ENCODE measurements at places on chromosomes 2 and 18.
A peak's percentile ranks its signal among the peaks of the same experiment; 100 is the strongest.

GRCh38 chr2:7771781-7772180, 854.6 kb downstream of the RNF144A start:
- DNase-seq: no peak

- DNase-seq: peak; percentile 56
Observed at GRCh38 chr18:49814147-49814499, 790 bp upstream of the ACAA2 start.

- DNase-seq: no peak
Observed at GRCh38 chr2:237623428-237624403, 3.7 kb upstream of the LRRFIP1 start.

DNA sequence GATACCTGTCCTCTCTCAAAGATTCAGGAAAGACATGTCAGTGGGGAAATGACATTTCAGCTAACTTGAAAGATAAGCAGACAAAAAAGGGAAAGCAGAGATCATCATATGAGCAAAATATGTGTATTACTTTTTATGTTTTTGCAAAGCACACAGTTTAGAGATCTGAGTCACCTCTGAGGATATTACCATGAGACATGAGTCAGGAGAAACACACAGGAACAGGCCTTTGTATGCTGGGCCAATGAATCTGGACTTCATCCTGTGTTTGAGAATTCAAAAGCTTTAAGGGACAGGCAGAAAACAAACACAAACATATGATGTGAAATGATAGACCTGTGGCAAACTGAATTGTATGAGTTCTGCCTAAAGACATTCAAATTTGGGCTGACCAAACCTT, 306.0 kb upstream of the EPC2 start:
- no peak for DNase-seq

- DNase-seq: no peak
Observed at GRCh38 chr2:113034016-113034415, 18.7 kb downstream of the IL36B start.

GRCh38 chr2:99695130-99695943, 205.5 kb upstream of the REV1 start:
- no peak for DNase-seq

DNA sequence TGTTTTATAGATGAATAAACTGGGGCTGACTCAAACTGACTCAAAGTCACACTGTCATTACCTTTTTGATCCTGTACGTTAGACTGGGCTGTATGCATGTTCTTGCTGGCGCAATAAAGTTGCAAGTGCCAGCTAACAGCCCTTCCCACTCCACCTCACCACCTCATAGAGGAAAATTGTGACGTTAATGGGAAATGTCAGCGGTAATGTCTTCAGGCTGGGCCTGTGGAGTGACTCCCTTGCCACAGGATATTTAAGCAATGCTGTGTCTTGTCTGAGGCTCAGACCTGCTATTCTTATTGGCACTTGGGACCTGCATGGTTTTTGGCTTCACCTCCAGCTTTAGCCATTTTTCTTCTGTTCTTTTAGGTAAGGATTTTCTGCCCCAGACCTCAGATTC, 25.2 kb upstream of the CASP10 start:
- DNase-seq: no peak

DNA sequence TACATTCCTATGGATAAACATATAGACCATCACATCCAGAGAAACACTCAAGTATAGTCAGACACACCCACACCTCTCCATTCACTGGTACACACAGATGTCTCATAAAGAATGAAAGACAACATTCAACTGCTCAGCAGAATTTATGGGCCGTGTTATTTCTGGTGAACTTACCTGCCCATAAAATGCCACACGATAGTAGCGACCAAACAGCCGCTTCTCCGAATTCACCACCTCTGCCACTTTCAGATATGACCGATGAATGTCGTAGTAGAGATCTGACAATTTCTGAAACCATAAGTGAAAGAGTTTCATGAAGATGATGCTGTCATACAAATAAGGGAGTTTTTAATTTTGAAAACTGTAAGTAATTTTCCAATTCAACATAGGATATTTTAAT, 70.7 kb upstream of the CCDC195 start:
- DNase-seq: no peak

DNA sequence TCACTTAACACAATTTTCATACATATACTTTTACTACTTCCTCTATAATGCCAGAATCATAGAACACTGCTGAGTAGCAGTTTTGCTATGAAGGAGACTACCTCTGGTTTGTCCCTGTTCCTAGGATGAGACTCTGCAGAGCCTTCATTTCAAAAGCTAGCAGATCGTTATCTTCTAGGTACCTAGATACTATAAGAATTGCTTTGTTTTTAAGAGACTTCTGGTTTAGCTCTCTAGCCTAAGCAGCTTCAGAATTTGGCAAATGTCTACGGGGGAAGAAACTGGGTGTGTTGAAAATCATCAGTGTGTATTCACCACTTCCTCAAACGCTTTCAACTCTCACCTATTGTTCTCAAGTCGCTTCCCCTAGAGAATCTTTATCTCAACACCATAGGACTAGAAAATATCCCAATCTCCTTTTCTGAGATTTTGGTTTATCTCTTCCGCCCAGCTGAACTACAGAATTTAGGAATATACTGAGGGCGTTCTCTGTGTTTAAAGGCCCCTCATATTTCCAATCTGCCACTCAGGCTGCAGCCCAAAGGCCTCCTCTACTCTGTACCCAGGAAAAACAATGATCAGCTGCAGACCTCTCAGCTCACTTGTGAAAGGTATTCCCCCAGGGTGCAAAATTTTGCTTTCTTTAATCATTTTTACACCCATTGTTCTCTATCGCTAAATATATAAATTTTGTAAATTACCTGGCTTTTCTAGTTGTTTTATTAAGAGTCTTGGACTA, 28.7 kb downstream of the SMAD2 start:
- peak; percentile 48 for DNase-seq

GRCh38 chr2:237859533-237860272, at the start of gene RAMP1:
Gene RAMP1, plus strand, starts transcription at chr2:237859623. Its CDS starts 53 bp downstream, at chr2:237859676.
- DNase-seq: no peak

DNA sequence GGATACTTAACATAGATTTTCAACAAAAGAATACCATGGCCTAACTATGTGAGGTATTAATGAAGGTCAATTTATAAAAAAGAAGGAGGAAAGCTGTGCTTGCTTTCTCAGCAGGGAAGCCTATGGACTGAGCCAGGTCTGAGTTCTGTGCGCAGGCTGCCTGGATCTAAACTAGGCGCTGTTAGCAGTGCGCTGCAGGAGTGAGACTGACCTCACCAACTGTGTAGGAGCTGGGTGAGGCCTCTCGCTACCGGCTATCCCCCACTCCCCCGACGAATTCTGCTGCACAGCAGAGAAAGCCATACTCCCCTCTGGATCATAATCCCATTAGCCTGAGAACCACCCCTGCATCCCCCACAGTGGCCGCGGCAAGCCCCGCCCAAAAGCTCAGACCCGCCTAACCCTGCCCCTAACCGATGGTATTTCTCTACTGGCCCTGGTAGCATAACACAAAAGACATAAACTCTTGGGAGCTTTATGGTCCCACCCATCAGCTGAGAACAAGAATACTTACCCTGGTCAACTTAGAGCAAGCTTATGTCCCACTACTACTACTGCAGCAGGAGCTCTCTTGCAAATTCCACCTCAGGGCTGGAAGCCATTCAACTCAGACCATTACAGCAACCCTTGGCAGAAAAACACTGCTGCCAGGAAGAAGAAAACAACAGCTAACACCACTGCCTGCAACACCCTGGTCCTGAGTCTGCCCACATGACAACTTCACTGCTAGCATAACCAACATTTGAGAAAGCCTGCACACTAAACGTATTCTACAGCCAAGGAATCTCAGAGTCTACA, 28.0 kb downstream of the SULT1C2 start:
- no peak for DNase-seq

GRCh38 chr2:234181121-234181520, 130.6 kb downstream of the SPP2 start:
- DNase-seq: no peak

DNA sequence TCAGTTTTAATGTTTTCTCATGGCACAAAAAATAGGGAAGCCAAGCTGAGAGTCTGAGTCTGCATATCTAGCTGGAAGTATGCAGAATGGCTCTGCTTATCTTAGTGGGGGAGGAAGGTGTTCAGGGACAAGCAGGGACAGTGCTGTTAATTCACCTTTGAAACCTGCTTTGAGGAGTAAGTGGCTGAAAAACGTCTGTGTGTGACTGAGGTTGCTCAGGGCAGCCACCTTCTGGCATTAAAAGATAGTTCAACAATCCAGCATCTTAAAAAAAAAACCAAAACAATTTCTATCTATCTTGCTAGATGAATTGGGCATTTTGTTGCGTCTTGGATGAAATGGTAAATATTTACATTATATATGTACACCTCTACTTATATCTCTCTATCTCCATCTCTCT, 2.0 kb upstream of the TRPM8 start:
- no peak for DNase-seq

- DNase-seq: no peak
Observed at GRCh38 chr2:72157871-72158771, 10.5 kb upstream of the CYP26B1 start.

DNA sequence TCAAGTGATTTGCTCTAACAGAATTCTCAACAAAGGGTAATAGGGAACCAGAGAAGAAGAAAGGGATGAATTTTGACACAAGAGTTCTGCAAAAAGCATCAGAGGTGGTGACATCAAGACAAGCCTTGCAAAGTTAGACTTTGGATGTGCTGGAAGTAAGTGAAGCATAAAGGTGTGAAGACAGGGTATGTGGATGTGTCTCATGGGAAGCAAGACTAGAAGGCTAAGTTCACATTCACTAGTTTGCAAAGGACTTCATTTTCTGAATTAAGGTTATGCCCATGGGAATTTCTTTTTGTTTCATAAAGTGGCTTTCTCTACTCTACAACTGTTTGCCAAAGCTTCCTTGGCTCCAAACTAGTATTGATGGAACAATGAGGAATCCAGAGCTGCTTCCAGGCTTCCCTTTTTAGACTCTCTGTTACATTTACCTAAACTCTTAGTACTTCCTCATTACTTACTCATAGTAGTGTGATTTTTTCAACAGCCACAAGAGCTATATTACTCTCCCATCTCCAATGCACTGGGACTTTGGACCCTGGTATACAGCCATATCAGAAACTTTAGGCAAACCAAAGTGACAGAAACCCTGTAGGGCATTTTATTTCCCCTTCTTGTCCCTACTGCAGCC, 21.1 kb upstream of the IHH start:
- DNase-seq: no peak
